ENCODE measurements at places on chromosomes 1 and 21. TPM values are rescaled to one million over a fixed set of nuclear protein-coding genes. Genes with fewer than 3 reads are reported as not detected.
A peak's percentile ranks its signal among the peaks of the same experiment; 100 is the strongest.

GRCh38 chr1:109535481-109535880 lies 4.2 kb upstream of the GPR61 start:
- peak; percentile 22 for DNase-seq

- DNase-seq, result no peak
Measured at GRCh38 chr1:246651012-246651695, 73.1 kb upstream of the SCCPDH start.

DNA sequence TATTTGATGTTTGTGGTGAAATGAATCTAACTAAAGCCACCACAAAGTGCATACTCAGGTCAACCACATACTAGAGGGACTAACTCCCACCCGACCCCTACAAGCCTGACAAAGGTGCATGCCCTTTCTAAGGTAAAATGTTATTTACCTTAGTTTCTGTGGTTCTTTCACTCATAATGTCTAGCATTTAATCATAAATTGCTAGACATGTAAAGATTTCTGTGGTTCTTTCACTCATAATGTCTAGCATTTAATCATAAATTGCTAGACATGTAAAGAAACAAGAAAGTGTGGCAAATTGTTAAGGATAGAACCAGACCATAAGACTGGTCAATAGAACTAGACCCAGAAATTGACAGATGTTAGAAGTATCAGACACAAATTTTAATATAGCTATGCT lies 193.0 kb upstream of the PBX1 start:
- no peak for DNase-seq

DNA sequence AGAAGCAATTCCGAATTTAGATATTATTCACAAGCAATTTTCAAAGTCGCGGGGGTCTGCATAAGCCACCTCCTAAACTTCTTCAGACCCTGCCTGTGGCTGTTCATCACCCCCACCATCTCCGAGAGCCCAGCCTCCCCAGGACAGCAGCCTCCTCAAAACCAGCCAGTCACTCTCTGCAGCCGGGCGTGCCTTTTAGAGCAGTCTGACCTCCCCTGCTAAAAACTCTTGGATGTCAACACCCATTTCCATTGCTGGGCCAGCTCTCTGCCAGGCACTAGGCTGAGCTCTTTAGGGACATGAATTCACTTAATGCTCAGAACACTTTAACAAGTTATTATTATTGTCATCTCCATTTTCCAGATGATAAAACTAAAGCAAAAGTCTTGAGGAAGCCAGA lies 11.7 kb downstream of the ADPRS start:
- DNase-seq, result no peak

Gene TFF3
- 0.13 TPM for total RNA-seq

Data from SK-MEL-5 (cell line).